ENCODE measurements at places on chromosomes 6 and 20.

- no peak for DNase-seq
Observed at GRCh38 chr6:129996387-129996786, 22.0 kb upstream of the L3MBTL3 start.

DNA sequence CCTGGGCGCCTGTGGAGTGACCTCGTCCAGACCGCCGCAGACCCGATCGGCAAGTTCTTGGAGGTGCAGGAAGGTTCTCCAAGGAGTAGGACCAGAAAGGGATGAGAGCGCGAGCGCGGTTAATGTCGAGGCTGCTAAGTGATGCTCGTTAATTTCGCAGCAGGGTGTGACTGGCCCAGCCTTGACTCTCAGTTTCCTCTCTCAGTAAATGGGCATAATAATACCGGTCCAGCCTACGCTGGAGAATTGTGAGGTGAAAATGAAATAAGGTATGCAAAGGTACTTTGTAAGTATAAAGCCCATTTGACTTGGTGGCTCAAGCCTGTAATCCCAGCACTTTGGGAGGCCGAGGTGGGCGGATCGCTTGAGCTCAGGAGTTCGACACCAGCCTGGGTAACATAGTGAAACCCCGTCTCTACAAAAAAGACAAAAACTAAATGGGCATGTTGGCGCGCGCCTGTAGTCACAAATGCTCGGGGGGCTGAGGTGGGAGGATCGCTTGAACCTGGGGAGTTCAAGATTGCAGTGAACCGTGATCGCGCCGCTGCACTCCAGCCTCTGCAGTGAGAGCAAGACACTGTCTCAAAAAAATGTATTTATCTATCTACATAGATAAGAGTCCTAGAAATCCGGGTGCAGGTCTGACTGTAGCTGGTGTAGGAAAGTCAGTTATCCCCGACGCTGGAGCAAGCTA is 634 bp upstream of the BTBD9 start:
- no peak for DNase-seq

DNA sequence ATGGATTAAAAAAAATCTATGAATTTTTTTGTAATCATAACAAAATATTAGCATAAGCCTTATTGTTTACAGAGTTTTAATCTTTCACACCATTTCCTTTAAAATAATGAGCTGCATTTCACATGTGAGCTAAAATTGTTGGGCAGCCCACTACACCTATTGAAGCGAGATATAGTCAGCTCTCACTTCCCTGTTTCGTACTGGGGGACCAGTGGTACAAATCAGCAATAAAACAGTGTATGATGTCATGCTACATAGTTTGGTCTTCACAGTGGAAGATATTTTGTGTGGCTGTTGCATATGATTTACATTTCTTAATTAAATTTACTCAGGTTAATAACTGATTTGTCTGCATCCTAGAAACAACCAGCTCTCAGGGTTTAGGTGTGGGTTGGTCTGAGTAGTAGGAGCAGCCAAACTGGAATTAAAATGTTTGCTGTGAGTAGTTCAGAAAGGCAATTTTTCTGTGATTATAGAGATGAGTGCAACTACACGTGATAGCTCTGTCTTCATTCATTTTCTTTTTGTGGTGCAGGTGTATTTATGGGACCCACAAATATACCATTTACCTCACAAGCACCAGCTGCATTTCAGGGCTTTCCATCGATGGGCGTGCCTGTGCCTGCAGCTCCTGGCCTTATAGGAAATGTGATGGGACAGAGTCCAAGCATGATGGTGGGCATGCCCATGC is 99.3 kb downstream of the B3GAT2 start:
- DNase-seq = no peak

DNA sequence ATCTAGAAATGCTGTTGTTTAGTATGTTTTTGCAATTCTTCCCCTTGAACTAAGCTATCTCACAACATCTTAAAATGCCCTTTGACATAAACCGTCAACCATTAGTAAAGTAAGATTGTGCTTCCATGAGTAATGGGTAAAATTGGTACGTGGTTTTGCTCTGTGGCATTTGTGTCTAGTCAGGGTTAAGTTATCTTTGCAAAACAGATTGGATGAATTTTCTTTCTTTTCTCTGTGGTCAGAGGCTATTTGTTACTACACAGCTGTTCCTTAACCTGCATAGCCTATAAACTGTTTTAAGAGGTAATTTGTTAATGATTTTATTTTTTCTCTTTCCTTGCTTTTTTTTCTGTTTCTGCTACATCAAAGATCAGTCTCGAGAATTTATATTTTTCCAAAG is 75.4 kb downstream of the RPP40 start:
- no peak for DNase-seq

DNA sequence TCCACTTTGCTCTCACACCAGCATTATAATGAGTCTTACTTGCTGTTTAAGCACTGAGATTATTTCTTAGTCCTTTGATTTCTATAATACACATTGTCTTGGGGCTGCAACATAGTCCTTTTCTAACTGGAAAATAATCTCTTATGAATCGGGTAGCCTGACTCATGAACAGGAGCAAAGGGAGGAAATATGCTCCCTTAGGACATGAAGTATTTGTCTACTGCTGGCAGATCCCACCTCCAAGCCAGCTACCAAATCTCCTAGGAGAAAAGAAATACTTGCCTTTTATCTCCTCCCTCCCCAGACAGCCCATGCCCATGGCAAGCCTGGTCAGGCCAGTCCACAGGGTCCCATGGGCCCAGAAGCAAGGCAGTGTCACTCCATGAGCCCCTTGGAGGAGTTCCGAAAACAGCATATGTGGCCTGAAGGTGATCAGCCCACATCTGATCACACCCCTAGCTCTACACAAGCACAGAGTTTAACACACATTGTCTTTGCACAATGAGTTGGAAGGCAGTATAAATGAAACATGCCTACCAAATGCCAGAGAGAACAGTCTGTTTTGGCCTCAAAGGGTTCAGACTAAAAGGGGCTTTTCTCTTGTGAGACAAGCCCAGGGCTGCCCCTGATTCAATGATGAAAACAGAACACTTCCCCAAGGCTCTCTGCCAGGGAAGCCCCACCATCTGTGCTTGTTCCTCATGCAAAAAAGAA is 37.1 kb upstream of the SLC4A11 start:
- no peak for DNase-seq

DNA sequence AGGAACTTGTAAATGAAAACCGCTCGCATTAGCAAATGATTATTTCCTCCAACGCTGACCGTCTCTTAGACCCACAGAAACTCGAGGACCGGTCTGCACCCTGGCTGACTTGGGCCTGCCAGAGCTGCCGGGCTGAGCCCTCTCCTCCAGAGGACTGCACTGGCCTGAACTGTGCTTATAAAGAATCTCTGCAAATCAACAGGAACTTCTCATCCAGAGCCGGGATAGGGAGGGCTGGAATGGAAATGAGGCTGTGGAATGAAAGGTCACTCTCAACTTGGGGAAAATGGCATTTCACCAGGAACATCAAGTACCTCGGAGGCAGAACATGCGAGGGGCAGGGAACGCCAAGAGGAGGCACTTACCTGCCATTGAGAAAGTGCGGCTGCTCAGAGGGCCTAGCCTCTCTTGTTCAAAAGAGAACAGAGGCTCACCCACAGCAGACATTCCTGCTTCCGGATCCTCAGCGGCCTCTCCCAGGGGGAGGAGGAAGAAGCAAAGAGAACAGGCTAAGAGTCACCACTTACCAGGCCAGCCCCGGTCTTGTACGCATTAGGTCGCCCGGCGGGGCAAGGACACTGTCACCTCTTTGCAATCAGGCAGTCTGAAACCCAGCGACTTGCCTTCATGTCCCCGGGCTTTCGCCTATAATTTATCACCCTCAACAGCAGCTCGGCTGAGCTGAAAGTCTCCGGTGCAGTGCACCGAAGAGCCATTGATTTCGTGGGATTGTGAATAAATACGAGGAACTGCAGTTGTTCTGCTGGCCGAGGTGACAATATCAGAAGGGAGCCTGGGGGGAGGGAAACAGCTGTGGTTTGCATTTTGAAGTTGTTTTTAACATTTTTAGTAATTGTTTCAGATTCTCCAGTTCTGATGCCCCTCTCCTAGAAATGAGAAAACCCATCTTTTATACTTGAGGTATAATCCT is 37.6 kb downstream of the ZMYND8 start:
- DNase-seq = no peak

Data from stimulated activated CD4-positive, alpha-beta T cell treated with anti-CD3 and anti-CD28 coated beads, Interleukin-15, amount 100 ng/mL, for 1 hour (primary cell).